CD4-positive, CD25-positive, alpha-beta regulatory T cell (primary cell): ENCODE measurements at places on chromosomes 1 and 21. TPM values are rescaled to one million over a fixed set of nuclear protein-coding genes. Genes with fewer than 3 reads are reported as not detected.

EXO1 gene
- 0.83 TPM for polyA plus RNA-seq

ERMAP gene
- 2.8 TPM for polyA plus RNA-seq

ADAMTSL4 gene
- polyA plus RNA-seq = not detected

- H3K27ac ChIP-seq = peak overlapping the region; percentile 100
- DNase-seq = no peak
- no peaks in the 10 kb centered on the region for H3K27me3 ChIP-seq
- H3K4me1 ChIP-seq = peaks cover 90% of the 10 kb centered on the region
These were observed 17.3 kb downstream of the BTG2 start for GRCh38 chr1:203322500-203323179.

ETS2 gene
- 2.6 TPM for polyA plus RNA-seq

DNA sequence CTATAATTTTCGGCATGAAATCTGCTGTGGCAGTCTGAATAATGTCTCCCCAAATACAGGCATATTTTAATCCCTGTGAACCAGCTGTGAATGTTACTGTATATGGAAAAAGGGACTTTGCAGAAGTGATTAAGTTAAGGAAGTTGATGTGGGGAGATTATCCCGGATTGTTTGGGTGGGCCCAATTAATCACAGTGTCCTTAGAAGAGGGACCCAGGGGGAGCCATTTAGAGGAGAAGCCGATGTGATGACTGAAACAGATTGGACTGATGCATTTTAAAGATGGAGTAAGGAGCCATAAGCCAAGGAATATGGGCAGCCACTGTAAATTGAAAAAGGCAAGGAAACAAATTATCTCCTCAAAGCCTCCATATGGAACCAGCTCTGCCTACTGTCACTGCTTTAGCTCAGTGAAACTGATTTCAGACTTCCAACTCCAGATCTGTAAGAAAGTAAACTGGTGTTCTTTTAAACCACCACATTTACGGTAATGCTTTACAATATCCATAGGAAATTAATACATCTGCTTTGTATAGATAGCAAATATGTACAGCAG is 61.1 kb upstream of the GPR88 start:
- no peaks in the 10 kb centered on the region for H3K4me1 ChIP-seq
- H3K4me3 ChIP-seq = no peak overlapping the region
- H3K27me3 ChIP-seq = no peaks in the 10 kb centered on the region
- peaks cover 55% of the 10 kb centered on the region for H3K36me3 ChIP-seq

DNA sequence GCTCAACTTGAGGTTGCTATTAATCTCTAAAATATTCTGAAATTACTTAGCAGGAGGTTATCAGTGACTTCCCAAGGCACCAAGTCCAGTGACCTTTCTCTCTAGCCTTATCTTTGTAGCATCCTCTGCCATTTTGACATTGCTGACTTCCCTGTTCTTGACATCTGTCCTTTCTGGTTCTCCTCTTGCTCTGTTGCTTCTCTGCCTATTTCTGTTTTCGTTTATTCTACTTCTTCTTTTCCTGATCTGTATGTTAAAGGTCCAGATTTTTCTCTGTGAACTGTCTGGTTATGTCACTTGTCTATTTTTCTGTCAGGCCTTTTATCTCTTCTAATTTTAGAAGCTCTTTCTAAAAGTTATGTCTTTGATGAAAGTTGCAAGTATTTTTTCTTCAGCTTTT is 178.8 kb downstream of the VPS13D start:
- peaks cover 41% of the 10 kb centered on the region for H3K36me3 ChIP-seq
- no peak overlapping the region for H3K27ac ChIP-seq
- no peaks in the 10 kb centered on the region for H3K4me1 ChIP-seq
- no peak overlapping the region for H3K4me3 ChIP-seq

- no peak overlapping the region for H3K4me3 ChIP-seq
- H3K27me3 ChIP-seq = no peaks in the 10 kb centered on the region
- no peak overlapping the region for H3K27ac ChIP-seq
These were observed 11.2 kb upstream of the CAPN2 start for GRCh38 chr1:223700942-223701637.

GRCh38 chr1:223068900-223069665 is 74.0 kb downstream of the TLR5 start:
- no peaks in the 10 kb centered on the region for H3K36me3 ChIP-seq
- no peak overlapping the region for H3K27ac ChIP-seq
- no peak for DNase-seq
- peaks cover 3% of the 10 kb centered on the region for H3K27me3 ChIP-seq
- H3K4me3 ChIP-seq = no peak overlapping the region

SFT2D2 gene
- 51.7 TPM for polyA plus RNA-seq

DNA sequence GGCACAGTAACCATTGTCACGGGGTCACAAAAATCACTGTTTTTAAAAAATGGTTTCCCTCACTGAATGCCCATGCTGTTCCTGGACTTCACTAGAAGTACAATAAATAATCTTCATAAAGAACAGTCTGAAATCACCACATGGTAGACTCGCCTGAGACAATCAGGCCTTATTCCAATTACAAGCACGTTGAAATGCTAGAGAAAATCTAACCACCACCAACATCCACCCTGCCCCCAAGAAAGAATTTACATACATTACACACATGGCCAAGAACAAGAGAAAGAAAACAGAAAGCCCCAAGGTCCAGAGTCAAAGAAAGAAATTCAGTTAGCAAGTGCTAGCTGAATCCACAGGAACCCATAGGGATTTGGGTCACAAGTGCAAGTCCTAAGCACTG is 107.0 kb upstream of the ERG start:
- no peak overlapping the region for H3K27ac ChIP-seq
- H3K4me3 ChIP-seq = no peak overlapping the region
- no peaks in the 10 kb centered on the region for H3K4me1 ChIP-seq
- no peak for DNase-seq
- H3K27me3 ChIP-seq = peaks cover 3% of the 10 kb centered on the region

DNA sequence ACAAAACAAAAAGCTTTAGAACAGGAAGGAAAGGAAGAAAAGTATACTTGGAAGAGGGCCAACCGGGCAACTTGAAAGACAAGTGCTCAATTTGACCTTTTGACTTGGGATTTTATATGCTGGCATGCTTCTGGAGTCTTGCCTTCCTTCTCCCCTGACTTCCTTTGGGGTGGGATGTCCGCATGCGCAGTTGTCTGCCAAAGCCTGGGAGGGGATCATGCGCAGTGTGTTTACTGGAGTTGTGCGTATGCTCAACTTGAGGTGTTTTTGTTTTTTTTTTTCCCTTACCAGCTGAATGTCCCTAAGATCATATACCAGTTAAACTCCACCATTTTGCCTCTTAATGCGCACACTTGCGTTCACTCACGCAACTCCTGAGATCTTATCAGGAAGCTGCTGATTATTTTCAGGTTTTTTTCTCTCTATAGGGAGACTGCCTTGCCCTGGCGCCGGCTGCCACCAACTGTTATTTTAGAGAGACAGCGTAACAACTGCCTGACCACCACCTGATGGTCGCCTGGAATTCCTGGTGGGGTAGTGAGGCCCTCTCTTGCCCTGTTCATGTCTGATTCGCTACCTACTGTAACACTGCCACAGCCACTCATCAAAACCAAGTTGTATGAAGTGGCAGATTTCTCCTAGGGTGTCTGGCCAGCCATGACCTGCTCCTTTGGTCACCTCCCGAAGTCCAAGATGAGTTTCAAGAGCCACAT is 138.7 kb upstream of the ZNF644 start:
- no peak for DNase-seq
- H3K4me1 ChIP-seq = no peaks in the 10 kb centered on the region
- no peak overlapping the region for H3K27ac ChIP-seq
- H3K4me3 ChIP-seq = no peak overlapping the region

FAM151A gene
- polyA plus RNA-seq = not detected

DNA sequence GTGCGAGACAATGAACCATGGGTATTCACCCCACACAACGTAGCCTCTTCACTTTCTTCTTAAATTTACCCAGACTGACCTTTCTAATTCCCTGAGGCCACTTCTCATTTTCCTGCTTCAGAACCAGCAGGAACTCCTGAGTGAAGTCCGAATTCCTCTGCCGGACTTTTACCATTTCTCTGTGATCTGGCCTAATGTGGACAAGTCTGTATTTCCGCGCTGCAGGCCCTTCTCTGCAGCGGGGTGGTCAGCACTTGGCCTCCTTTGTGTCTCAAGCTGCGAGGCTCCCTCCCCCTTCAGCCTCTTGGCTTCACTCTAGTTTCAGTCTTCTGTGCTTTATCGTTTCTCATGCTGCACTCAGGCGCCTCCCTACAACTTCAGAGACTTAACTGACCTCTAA is 9.4 kb upstream of the CTBS start:
- no peak for DNase-seq
- no peaks in the 10 kb centered on the region for H3K4me1 ChIP-seq
- peaks cover 3% of the 10 kb centered on the region for H3K27me3 ChIP-seq
- H3K4me3 ChIP-seq = no peak overlapping the region

- no peaks in the 10 kb centered on the region for H3K27me3 ChIP-seq
- no peak for DNase-seq
- no peak overlapping the region for H3K27ac ChIP-seq
- H3K4me3 ChIP-seq = no peak overlapping the region
- no peaks in the 10 kb centered on the region for H3K4me1 ChIP-seq
- no peaks in the 10 kb centered on the region for H3K36me3 ChIP-seq
These were observed 37.8 kb downstream of the ACTN2 start for GRCh38 chr1:236724049-236724448.

GRCh38 chr1:200945111-200945510 is 50.4 kb downstream of the INAVA start:
- no peak overlapping the region for H3K27ac ChIP-seq
- no peaks in the 10 kb centered on the region for H3K36me3 ChIP-seq
- no peaks in the 10 kb centered on the region for H3K27me3 ChIP-seq
